Subcutaneous preadipocyte (primary cell): ENCODE measurements at places on chromosomes 2 and 18. TPM values are rescaled to one million over a fixed set of nuclear protein-coding genes. Genes with fewer than 3 reads are reported as not detected.

COLEC12 gene
- 92.6 and 115 TPM in 2 replicates for total RNA-seq

GRB14 gene
- total RNA-seq: 0.37 and 0.78 TPM in 2 replicates

SOCS6 gene
- 26.1 and 50.6 TPM in 2 replicates for total RNA-seq

PIEZO2 gene
- total RNA-seq: under 0.01 TPM in 1 of 2 replicates, not detected in the other

NPC1 gene
- 78.0 and 83.8 TPM in 2 replicates for total RNA-seq

REEP1 gene
- total RNA-seq: under 0.01 and 0.20 TPM in 2 replicates

HOXD13 gene
- total RNA-seq: 1.6 TPM in 1 of 2 replicates, not detected in the other

FAM228B gene
- total RNA-seq: 3.9 and 5.1 TPM in 2 replicates

STK17B gene
- total RNA-seq: 19.8 and 38.3 TPM in 2 replicates

MTX2 gene
- total RNA-seq: 10.2 and 10.3 TPM in 2 replicates

ALPP gene
- total RNA-seq: not detected in 2 replicates

AMER3 gene
- total RNA-seq: not detected in 2 replicates

AQP4 gene
- total RNA-seq: not detected in 2 replicates

HEATR5B gene
- 20.6 and 21.1 TPM in 2 replicates for total RNA-seq

GAREM2 gene
- total RNA-seq: 0.78 and 1.5 TPM in 2 replicates

DCAF17 gene
- total RNA-seq: 21.3 and 24.6 TPM in 2 replicates

SPATA3 gene
- not detected in 2 replicates for total RNA-seq

CNRIP1 gene
- total RNA-seq: 36.0 and 40.1 TPM in 2 replicates

C1QL2 gene
- not detected in 2 replicates for total RNA-seq

PDE1A gene
- total RNA-seq: 0.39 and 4.0 TPM in 2 replicates

ANKRD30BL gene
- not detected in 2 replicates for total RNA-seq

XRCC5 gene
- total RNA-seq: 223 and 305 TPM in 2 replicates

CHRNA1 gene
- under 0.01 TPM in 1 of 2 replicates, not detected in the other for total RNA-seq

GPR55 gene
- under 0.01 TPM in 1 of 2 replicates, not detected in the other for total RNA-seq

DPP10 gene
- total RNA-seq: not detected in 2 replicates

PARD6G gene
- 0.59 and 1.1 TPM in 2 replicates for total RNA-seq

SPHKAP gene
- not detected in 2 replicates for total RNA-seq

HOXD8 gene
- total RNA-seq: 7.7 and 10.0 TPM in 2 replicates

RNF138 gene
- 32.0 and 38.7 TPM in 2 replicates for total RNA-seq

NEU2 gene
- not detected in 2 replicates for total RNA-seq

UGT1A3 gene
- not detected in 2 replicates for total RNA-seq

TUBA4B gene
- not detected in 2 replicates for total RNA-seq

ERICH2 gene
- total RNA-seq: not detected in 2 replicates

TRIM54 gene
- not detected in 2 replicates for total RNA-seq

DNAJC5G gene
- total RNA-seq: not detected in 2 replicates

CHRNG gene
- total RNA-seq: not detected in 2 replicates
